ENCODE measurements at places on chromosomes 5 and 9. TPM values are rescaled to one million over a fixed set of nuclear protein-coding genes. Genes with fewer than 3 reads are reported as not detected.

GRCh38 chr5:149452007-149452664 is 73.0 kb upstream of the IL17B start:
- DNase-seq, result no peak

DNA sequence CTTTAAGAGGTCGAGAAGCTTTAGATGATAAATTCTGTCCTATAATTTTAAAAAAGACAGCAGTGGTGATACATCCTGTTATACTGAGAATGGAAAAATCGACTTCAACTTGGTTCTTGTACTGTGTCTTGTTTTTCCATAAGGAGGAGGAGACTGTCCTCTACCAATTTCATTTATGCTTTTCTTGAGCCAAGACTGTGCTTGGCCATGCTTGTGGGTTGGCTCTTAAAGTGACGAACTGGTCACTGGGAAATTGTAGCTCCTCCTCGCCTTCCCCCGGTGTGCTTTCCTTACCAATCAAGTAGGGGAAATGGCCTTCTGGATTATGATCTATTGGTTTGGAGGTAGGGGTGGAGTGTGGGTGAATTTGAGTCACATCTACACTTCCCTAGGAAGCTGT is 67.1 kb upstream of the HSPB3 start:
- no peak for DNase-seq

GRCh38 chr9:138047469-138048040 is 170.0 kb downstream of the CACNA1B start:
- no peak for DNase-seq

Gene SLC45A2
- total RNA-seq, result not detected

GRCh38 chr9:76610011-76610352 is 151.0 kb downstream of the GCNT1 start:
- no peak for DNase-seq

- no peak for DNase-seq
These were observed 10.1 kb upstream of the PLPPR1 start for GRCh38 chr9:101018467-101018866.

- no peak for DNase-seq
These were observed 308.6 kb upstream of the EDIL3 start for GRCh38 chr5:84693256-84693655.

DNA sequence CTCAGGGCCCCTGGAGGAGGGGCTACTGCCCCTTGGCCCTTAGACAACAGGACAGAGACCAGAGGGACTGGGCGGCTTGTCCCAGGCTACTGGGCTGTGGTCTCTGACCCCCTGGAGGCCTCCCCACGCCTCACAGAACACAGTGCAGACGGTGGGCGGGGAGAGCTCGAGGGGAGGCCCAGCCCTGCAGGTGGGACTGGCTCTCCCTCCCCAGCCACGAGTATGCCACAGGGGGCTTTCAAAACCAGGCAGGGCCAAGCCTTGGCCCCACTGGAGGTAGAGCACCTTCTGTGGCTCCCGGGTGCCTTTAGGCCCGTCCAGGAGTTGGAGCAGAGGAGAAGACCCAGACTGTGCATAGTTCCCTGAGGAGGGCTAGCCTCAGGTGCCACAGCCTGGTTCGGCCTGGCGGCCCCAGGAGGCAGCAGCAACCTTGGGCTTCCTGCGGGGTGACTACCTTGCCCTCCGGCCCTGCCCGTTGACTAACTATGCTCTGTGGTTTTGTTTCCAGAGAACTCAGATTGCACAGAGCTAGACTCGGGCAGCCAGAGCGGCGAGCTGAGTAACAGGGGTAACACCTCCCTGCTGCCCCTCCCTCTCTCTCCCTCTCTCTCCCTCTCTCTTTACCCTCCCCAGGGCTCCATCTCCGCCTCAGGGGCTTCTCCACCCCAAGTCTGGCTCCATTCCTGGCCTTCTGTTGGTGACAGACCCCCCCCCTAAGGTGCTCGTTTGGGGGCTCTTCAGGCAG is 15.5 kb downstream of the CARD19 start:
- DNase-seq, result no peak

Gene SLC6A19
- not detected for total RNA-seq

DNA sequence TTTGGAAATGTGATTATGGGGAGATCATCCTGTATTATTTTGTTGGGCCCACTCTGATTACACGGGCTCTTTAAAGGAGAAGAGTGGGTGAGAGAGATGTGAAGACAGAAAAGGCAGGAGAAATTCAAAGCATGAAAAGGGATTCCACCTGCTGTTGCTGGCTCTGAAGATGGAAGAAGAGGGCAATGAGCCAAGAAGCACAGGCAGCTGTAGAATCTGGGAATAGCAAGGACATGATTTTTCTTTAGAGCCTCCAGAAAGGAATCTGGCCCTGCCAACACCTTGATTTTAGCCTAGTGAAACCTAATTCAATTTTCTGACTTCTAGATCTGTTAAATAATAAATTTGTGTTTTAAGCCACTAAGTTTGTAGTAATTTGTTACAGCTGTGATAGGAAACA is 11.3 kb downstream of the C9 start:
- no peak for DNase-seq

- no peak for DNase-seq
These were observed 69.3 kb downstream of the HSD17B3 start for GRCh38 chr9:96232539-96233241.

Gene CDKN2B
- 0.73 TPM for total RNA-seq

DNA sequence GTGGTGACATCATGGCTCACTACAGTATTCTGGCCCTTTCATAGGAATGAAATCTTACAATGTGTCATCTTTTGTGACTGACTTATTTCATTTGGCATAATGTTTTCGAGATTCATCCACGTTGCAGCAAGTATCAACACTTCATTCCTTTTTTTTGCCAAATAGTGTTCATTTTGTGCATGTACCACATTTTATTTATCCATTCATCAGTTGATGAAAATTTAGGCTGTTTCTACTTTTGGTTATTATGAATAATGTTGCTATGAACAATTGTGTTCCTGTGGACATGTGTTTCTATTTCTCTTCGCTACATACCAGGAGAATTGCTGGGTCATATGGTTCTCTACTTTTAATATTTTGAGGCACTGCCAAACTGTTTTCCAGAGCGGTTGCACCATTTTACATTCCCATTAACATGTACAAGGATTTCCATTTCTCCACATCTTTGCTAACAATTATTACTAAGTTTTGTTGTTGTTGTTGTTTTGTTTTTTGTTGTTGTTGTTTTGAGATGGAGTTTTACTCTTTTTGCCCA is 43.5 kb downstream of the RMI1 start:
- DNase-seq, result no peak

GRCh38 chr5:168303393-168304025 is 12.1 kb downstream of the WWC1 start:
- no peak for DNase-seq

DNA sequence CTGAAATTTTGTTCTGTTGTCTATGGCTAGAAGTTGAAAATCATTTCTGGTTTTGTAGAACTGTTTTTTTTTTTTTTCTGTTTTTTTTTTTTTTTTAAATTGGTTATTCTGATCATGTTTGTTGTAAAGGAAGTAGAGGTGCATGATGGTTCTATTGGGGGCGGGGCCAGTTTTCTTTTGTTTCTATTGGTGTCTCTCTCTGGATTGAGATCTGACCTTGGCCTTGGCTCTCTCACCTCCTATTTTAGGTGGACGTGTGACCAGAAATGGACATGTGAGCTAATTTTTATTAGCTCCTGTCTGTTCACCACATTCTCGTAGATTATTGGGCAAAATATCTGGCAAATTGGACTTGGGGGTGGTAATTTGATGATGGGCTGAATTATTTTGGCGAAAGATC is 3.2 kb downstream of the ZNF618 start:
- no peak for DNase-seq

DNA sequence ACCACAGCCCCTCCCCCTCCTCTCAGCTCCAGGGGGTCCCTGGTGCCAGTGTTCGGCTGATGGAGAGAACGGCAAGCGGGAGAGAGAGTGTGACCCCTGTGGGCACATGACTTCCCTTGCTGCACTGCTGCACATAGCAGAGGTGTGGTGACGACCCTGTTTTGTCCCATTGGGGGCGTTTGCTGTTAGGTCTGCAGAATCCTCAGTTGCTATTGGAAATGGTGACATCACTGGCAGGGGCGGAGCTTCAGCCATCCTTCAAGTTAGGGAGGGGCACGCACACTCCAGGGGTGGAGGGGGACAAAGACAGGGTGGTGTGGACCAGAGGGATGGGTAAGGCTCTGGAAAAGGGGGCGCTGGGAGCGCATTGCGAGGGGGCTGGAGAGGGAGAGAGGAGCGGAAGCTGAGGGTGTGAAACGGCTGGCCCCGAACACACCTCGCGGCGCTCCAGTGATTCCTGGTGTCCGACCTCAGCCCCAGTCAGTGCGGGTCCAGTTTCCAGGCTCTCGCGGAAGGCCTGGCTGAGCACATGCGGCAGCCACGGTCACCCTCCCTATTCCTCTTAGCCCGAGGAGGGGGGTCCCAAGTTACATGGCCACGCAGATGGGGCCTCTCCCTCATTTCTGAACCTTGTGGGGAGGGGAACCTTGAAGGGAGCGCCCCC is 764 bp upstream of the GRIN1 start:
- no peak for DNase-seq

Gene CARD6
- total RNA-seq, result 2.3 TPM

DNA sequence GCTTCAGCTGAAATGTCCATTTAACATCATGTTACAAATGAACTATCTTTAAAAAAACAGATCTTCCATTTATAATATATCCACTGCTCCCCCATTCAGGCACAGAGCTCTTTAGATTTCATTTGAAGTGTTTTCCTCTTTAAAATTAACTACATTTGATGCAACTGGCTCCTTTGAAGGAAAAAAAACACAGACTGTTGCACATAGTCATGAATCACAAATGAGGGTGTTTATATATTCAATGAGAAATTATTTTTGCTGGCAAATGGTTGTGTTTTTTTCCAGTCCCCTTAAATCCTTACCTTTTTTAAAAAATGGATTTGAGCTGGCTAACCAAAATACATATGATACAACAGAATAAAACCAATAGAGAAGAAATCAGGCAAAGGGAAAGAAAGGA is 240.4 kb downstream of the FBXL7 start:
- DNase-seq, result no peak

DNA sequence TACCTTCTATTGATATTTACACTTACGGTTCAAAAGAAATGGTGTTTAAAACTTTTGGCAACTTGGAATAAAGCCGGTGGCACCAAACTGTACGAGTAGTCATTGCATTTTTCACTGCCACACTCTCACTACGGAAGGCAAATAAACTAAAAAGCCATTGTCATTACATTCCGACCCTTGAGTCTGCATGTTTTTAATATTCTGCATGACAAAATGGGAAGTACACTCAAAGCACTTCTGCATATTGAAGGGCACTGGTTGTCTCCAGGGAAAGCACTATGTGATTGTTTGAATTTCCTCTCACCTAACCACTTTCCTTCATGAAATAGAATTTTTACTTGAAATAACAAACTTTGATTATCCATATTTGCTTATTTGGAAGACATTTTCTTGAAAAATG is 426.3 kb downstream of the CETN3 start:
- DNase-seq, result no peak

GRCh38 chr9:16368237-16369087 is 502.0 kb downstream of the BNC2 start:
- no peak for DNase-seq

Gene ADCY2
- not detected for total RNA-seq

DNA sequence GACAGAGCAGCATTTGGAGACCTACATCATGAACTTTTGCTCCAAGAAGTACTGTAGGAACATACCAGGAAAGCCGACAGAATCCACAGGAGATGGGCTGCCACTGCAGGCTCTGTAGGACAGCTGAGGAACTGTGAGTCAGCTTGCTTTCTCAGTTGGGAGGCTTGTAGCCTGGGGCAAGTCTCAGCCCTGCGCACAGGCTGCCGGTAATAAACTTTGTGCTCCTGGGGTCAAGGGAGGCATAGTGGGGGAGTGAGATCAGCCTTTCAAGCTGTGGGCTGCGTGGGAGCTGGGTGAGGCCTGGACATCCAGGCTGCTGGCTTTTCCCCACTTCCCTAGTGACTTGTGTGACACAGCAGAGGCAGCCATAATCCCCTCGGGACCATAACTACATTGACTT is 718.0 kb upstream of the CDH10 start:
- DNase-seq, result no peak

GRCh38 chr9:104080983-104081382 is 13.1 kb upstream of the SMC2 start:
- no peak for DNase-seq

Gene SNX18
- 25.4 TPM for total RNA-seq

DNA sequence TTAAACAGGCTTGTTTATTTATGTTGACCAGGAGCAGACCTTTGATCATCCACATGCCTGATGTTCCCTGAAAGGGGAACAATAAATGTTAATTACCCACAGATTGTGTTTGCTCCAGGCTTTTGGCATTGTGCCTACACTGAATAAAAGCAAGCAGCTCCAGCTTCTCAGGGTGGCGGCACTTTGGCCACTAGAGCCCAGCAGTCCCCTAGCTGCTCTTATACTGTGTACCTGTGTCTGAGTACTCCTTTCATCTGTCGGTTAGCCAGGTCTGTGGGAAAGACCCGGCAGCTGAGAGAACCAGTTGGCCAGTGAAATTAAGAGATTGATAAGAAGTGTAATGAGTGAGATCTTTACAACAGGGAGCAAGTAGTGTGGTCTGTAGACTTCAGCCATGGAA is 254.8 kb upstream of the FTMT start:
- no peak for DNase-seq

DNA sequence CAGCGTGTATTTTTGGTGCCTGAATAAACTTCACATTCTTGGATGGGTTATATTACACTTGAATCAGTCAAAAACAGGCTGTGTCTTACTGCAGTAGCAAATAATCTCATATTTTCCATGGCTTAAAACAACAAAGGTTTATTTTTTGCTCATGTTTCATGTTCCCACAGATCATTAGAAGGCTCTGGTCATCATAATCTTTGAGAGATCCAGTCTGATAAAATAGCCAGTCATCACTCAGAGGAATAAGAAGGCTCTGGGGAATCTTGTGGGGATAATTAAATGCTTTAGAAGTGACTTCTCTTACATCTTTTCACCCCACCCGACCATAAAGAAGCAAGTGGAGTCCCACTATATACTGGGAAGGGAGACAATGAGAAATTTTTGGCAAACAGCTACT is 417.7 kb downstream of the PSAT1 start:
- no peak for DNase-seq

Gene EDIL3
- total RNA-seq, result not detected

Gene FRMD3
- total RNA-seq, result 0.37 TPM

DNA sequence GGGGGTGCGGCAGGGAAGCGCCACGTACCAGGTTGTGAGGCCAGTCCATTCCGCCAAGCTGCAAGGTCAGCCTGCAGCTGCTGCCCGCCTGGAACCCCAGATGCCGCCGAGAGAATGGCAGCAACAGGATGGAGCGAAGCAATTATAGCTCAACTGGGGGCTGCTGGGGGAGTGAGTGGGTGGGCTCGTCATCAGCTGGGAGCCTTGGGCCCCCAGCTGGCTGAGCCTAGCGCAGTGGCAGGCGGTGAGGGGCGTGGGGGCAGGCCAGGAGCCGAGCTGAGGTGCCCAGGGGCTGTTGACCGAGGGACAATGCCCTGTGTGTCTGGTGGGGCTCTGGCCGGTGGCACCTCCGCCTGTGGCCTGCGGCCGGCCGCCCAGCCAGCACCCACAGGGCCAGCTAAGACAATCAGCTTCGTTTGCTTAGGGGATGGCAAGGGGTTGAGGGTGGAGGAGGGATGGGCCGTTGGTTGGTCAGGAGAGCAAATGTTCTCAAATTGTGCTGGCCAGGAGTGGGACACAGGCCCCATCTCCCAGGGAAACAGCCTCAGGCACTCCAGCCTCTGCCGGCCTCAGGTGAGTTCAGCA is at the start of gene IL17B:
Gene IL17B, minus strand, starts transcription at position 116 of the 585 bp plus-strand sequence. Its CDS starts 67 bp downstream, at position 49.
- DNase-seq, result no peak

Gene CBY3
- total RNA-seq, result 0.66 TPM
